Stimulated activated CD4-positive, alpha-beta T cell treated with anti-CD3 and anti-CD28 coated beads, Interleukin-12 subunit alpha, Interleukin-12 subunit beta, amount 100 ng/mL, for 4 hours (primary cell): ENCODE measurements at places on chromosomes 6 and 20.

- DNase-seq: no peak
Measured at GRCh38 chr6:155495011-155495768, 39.6 kb upstream of the NOX3 start.

DNA sequence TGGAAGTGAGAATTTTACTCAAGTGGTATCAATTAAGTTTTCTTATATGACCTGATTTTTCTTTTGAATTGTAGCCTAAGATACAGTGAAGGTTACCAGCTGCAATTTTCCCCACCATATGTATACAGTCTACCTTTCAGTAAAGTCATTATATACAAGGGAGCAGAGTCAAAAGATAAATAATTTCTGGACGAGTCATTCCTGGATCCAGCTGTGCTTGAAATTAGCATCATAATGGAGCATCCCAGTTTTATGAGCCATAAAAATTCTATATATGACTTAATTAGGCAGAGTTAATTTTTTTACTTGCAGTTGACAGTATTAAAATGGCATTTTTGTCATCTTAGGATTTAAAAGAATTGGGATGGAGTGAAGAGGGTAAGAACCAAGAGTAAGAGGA, 1008.4 kb downstream of the PHF3 start:
- no peak for DNase-seq

GRCh38 chr6:25640446-25640845, 11.6 kb upstream of the SCGN start:
- no peak for DNase-seq

DNA sequence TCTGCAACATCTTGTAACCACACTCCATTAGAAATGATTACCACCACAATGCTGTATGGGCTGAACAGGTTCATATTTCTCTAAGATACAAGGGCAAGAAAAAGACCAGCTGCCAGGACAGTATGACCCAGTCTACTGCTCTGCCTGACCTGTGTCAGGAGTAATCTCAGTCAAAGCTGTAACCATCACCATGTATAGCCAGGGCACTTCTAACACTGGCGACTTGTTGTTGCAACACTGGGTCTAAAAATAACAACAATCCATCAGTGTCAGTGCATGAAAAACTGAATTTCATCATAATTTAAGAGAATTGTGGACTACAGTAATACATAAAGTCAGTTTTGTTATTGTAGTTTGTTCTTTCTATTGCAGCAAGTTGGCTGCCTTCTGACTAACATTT, 738.6 kb upstream of the ADGRB3 start:
- no peak for DNase-seq

DNA sequence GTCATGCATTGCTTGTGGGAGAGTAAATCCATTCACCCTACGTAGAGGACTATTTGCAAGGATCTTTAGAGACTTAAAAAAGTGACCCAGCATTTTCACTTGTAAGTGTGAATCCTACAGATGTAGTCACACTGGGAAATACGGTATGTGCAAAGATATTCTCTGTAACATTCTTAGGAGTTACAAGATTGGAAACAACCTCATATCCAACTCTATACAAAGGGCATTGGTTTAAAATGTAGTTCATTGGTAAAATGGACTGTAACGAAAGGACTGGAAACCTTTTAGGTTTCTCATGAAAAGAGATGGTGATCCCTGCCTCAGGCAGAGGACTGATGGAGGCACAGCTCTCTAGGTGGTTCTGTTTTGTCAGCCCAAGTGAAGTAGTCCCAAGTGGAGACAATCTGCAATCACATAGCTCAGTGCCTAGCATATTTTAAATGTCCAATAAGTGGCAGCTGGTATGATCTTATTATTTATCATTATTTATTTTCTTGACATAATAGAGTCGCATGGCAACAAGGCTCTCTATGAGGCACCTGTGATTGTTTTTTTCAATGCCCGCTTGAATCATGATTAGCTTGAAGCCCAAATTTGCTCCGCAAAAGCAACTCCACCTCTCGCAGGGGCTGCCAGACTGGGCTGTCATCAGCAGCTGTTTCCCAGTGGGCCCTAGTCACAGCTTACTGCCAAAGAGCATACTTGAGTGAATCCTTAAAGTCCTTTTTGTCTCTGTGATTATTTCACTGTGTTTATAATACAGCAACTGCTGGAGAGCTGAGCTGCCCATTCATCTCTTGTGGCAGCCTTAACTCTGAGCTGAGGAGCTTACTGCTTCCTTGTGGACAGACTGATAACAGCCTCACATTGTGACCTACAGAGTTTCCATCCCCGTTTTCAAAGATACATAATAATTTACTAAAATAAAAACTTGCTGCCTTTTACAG, 19.8 kb upstream of the ENPP1 start:
- no peak for DNase-seq

GRCh38 chr6:21560249-21560648, 33.3 kb upstream of the SOX4 start:
- DNase-seq: no peak

DNA sequence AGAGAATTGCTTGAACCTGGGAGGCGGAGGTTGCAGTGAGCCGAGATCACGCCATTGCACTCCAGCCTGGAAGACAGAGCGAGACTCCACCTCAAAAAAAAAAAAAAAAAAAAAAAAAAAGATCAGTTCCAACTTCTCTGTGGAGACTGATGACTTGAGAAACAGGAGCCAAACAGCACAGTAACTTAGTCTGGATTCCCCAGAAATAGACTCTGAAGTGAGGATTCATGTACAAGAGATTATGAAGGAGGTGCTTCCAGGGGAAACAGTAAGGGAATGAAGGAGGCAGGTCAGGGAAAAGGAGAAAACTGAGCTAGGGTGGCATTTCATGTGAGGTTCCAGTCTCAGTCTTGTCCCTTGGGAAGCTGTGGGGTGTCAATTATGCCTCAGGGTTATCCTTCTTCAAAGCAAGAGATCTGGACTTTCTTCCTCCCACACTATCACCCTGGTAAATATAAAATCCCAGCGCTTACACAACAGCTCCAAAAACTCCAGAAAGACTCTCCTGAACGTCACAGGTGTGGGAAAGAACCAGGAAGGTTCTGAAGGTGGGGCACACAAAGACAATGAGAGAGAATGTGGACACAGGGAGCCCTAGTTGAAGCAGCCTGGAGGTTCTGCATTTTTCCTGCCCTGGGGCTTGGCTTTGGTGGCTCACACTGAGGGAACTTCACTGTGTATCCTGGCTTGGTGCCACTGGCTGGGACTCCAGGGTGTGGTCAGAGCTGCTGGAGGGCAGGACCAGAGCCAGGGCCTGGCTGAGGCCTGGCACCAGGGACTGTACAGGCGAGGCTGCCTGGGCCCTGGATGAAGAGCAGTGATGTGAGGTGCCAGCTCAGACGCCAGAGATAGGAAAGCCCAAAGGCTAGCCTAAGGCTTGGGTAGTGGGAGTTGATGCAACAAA, 46.8 kb downstream of the PCNA start:
- DNase-seq: no peak

GRCh38 chr20:49945701-49946477, 9.7 kb downstream of the RNF114 start:
- no peak for DNase-seq

DNA sequence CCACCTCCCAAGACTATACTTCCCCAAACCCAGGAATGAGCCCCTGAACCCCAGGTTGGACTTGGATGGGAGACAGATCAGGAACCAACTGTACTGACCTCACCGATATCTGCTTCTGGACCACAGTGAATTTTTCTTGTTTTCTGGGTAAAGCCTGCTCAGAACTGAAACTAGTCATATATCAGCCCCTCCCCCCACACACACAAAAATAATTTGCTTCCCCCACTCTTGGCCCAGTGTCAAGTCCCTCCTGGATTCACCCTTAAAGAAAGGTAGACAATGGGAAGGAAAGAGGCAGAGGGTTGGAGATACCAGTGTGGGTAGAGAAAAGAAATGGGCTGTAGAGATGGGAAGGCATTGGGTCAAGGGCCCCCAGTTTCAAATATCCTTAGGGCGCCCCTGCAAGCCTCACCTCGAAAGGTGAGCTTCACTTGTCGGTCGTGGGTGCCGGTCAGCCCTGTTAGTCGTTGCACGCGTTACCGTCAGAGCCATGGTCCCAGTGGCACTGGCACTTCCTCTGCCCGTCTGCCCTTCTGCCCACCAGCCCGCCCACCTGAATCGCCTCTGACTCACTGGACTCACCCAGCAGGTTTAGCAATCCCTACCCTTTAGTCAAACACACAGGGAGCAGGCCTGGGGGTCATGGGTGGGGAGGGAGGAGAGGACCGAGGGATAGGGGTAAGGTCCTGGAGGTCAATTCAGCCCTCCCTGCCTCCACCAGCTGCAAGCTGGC, 8.5 kb upstream of the SPAG4 start:
- DNase-seq: no peak

DNA sequence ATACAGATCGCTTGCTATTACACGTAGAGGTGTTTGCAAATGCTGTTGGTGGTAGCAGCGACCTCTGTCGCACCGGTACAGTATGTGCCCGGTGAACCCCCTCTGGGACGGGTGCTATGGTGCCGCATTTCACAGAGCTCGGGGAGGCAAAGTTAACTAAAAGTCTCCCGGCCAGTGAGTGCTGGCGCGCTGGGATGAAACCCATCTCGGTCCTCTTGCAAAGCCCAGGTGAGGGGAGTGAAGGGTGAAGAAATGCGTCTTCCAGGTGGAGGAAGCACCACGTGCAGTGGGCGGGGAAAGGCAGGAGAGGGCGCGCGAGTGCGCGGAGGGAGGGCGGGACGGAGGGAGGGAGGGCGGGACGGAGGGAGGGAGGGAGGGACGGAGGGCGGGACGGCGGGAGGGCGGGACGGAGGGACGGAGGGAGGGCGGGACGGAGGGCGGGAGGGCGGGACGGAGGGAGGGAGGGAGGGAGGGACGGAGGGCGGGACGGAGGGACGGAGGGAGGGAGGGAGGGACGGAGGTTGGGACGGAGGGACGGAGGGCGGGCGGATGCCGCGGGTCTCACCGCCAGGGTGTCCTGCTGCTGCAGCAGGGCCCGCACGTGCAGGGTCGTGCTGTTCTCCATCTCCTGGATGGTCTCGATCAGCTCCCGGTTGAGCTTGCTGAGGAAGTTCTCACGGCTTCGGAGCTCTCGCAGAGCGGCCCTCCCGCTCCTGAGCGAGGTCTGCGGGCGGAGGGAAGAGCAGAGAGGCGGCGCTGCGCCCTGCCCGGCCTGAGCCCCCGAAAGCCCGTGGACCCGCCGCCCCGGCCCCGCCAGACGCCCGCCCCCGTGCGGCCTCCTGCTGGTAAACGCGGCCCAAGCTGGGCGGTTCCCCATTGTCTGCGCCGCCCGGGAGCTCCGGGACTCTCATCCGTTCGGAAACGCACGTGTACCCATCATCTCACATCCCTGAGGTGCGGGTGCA, 11.7 kb downstream of the C20orf96 start:
- no peak for DNase-seq

GRCh38 chr6:157280157-157280556, 43.2 kb downstream of the TMEM242 start:
- DNase-seq: no peak

GRCh38 chr6:149508485-149508884, 23.7 kb upstream of the ZC3H12D start:
- DNase-seq: no peak
